Fibroblast of skin of right quadriceps (primary cell): ENCODE measurements at places on chromosomes 1 and 21.

DNA sequence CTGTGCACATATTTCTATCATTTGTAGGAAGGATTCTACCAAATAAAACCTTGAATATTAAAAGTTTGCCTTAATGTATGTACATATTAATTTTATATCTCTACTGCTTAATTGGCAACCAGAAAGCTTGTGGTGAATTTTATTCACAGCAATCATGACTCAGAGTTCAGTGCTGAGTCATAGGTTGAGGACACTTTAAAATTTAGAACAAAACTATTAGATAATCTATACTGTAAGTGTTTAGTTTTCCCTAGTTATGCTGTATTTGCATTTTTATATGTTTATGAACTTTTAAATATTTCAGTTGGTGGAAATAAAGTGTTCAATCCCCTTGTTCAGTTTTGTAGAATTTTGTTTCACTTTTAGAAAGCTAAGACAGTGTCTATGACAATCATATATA, 841.5 kb downstream of the KCNT2 start:
- peak; percentile 66 for DNase-seq

DNA sequence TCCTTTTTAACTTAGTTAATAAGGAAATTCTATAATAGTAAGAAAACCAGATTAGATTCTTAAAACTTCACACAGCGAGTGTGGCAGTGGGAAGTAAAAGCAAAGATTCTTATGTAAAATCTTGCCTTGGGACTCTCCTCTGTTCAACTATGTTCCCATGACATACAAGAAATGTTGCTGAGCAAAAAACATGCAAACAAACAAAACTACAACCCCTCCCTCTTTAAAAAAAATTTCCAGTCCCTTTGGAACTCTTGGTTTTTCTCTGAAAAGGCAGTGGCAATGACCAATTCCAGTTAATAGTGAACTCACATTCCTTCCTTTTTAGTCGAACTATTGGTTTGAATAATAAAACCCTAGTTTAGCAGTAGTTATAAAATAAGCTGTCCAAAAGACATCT, 453.1 kb upstream of the ZRANB2 start:
- DNase-seq: no peak

DNA sequence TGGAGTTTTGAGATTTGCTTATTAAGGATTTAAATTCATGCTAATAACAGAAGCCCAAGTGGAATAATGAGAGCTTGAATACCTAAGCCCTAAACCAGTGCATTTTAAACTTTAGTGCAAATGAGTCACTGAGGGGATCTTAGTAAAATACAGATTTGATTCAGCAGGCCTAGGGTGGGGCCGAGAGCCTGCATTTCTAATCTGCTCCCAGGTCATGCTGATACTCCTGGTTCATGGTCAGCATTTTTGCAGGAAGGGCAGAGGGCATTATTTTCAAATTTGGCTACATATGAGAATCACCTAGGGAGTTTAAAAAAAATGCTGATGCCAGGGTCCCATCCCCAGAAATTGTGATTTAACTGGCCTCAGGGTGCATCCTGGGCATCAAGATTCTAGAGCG, 39.3 kb downstream of the DNTTIP2 start:
- no peak for DNase-seq

DNA sequence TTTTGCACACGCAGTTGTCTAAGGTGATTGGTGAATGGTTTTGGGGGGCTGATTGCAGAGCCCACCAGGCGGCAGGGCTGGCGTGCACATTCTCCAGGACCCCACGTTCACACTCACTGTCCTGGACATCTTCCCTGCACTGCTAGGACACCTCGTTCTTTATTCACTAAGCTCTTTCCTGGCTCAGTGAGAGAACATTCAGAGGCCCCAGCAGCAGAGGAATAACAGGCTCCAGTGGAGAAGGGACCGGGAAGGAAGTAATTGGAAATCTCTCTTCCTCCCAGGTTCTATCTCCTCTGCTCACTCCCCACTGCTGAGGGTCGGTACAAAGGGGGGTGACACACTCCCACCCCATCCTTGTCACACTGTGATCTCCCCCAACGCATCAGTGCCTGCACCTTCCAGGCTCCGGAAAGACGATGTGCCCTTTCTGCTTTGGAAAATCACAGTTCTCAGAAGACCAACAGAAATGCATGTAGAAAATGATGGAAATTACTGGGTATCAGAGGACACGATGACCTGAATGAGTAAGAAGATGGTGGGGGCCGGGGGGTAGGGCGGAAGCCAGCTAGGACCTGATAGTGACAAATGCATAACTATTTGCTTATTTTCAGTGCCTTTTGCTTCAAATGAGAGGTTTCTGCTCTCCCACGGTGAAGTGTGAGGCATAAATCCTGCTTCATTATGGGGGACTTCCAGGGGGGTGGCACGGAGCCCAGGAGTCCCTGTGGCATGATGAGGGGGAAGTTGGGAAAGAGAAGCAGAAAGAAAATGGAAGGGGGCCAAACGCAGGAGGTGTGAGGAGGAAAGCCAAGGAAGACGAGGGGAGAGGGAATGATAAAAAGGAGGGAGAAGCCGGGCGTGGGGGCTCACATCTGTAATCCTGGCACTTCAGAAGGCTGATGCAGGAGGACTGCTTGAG, 25.2 kb upstream of the KIF26B start:
- peak; percentile 47 for DNase-seq
